ENCODE measurements at places on chromosomes 6 and 20.

- H3K27me3 ChIP-seq: no peaks in the 10 kb centered on the region
- DNase-seq: no peak
- H3K4me1 ChIP-seq: no peaks in the 10 kb centered on the region
- no peak overlapping the region for H3K27ac ChIP-seq
These were observed 579.8 kb upstream of the AGPAT4 start for GRCh38 chr6:161853657-161854056.

- DNase-seq: no peak
- H3K4me3 ChIP-seq: no peak overlapping the region
- no peak overlapping the region for H3K27ac ChIP-seq
- H3K27me3 ChIP-seq: no peaks in the 10 kb centered on the region
These were observed 104.7 kb downstream of the OPRM1 start for GRCh38 chr6:154143753-154144152.

DNA sequence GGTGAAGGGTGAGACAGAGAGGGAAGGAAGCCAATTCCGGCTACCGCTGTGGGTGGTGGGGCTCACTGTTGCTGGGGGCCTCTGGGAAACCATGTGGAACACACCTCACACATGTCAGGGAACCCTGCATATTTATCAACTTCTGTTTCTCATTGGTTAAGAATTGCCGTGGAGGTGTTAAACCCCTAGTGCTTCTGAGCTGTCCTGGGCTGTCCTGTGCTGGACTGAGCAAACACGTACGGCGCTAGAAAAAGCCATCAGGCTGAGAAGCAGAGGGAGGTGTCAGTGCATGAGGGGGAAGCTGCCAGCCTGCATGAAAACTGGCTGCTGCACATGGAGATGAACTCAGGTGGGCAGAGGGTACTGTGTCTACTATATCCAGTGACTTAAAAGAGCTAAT is 103.9 kb upstream of the JAG1 start:
- no peak for DNase-seq
- H3K4me1 ChIP-seq: no peaks in the 10 kb centered on the region
- no peak overlapping the region for H3K4me3 ChIP-seq
- no peak overlapping the region for H3K27ac ChIP-seq
- no peaks in the 10 kb centered on the region for H3K27me3 ChIP-seq
- H3K36me3 ChIP-seq: no peaks in the 10 kb centered on the region

DNA sequence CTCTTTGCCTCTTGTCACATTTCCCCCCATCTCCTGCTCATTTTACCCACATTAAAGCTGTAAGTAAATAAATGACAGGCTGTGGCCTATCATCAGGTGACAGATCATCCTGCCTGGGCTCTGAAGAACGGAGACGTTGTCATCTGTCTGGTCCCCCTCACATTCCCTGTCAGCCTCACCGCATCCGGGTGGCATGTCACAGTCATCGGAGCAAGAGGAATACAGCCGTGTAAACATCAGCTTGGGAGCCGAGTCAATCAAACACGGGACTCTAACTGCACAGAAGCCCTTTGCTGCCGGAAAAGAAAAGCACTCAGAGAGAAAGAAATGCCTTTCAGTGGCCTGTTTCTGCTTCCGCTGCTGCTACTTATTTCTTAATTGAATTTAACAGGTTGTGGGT is 371.9 kb upstream of the ID4 start:
- no peak overlapping the region for H3K4me3 ChIP-seq
- no peaks in the 10 kb centered on the region for H3K36me3 ChIP-seq
- no peak overlapping the region for H3K27ac ChIP-seq
- H3K27me3 ChIP-seq: no peaks in the 10 kb centered on the region
- no peak for DNase-seq
- no peaks in the 10 kb centered on the region for H3K4me1 ChIP-seq

DNA sequence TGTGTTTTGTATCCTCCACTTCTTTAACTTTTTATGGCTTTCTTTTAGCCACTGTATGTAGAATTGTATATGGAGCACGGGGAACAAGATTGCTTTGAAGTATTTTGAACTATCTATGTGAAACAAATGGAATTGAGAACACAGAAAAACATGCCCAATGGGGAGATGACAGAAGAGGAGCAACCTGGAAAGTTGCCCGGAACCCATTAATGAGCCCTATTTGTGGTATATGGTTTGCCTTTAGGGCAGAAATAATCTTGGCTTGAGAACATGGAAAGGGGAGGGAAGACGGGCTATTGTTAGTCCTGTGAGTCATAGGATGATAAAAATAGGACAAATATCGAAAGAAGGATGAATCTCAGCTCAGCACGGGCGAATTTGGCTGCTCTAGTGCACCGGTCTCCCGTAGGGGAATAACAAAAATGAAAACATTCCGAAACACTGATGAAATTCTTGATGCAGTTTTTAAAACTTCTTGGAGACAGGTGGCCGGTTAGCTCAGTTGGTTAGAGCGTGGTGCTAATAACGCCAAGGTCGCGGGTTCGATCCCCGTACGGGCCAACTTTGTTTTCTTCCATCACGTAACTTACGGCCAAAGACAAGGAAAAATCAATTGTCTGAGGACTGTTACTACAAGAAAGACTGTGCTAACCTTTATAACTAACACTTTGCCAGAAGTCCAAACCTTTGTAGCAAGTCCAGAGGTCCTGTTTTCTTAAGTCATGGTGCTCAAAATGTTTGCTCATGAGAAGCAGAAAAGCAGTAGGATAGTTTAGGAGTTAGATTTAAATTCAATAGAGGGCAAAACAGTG is 15.7 kb downstream of the HMGN4 start:
- peaks cover 5% of the 10 kb centered on the region for H3K4me1 ChIP-seq
- peak; percentile 69 for DNase-seq
- peak overlapping the region; percentile 74 for H3K27ac ChIP-seq
- H3K36me3 ChIP-seq: no peaks in the 10 kb centered on the region

DNA sequence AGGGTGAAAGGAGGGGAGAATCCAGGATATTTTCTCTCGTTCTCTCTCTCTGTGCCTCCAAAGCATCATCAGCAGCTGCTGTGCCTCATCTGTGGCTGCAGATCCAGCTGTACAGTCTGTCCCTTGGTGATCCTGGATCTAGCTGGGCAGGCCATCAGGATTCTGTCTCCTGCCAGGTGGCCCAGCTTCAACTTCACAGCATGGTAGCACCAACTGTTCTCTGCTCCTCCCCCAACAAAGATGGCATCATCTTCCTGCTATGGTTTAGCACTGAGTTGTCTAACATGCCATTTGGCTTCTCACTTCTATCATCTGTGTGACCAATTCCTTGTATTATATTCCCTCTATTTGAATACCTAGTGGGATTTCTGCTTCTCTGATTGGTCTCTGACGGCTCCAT is 28.6 kb upstream of the ARFGEF2 start:
- no peak for DNase-seq
- no peak overlapping the region for H3K4me3 ChIP-seq
- peaks cover 10% of the 10 kb centered on the region for H3K27me3 ChIP-seq
- H3K27ac ChIP-seq: no peak overlapping the region

DNA sequence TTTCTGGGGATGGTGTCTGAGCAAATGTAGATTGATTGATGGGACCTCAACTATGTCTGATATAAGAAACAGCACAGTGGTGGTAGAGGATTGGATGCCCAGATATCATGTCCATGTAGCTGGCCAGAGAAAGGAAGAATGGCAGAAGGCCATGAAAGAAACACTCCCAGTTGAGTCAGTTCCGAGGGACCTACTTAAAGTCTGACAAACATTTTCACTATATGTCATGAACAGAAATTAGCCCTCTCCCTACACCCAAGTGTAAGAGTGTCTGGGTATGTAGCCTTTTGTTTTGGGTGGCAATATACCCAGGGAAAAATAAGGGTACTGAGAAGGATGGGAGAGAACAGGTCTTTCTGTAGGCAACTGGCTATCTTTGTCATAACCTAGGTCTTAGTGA is 434.2 kb downstream of the BCKDHB start:
- no peaks in the 10 kb centered on the region for H3K27me3 ChIP-seq
- H3K27ac ChIP-seq: no peak overlapping the region
- no peak overlapping the region for H3K4me3 ChIP-seq
- no peak for DNase-seq

GRCh38 chr6:84392261-84392660 is 164.8 kb upstream of the CEP162 start:
- H3K4me1 ChIP-seq: no peaks in the 10 kb centered on the region
- H3K36me3 ChIP-seq: no peaks in the 10 kb centered on the region
- H3K27ac ChIP-seq: no peak overlapping the region

GRCh38 chr20:20083807-20084206 is 31.5 kb downstream of the CFAP61 start:
- H3K4me1 ChIP-seq: no peaks in the 10 kb centered on the region
- no peak overlapping the region for H3K27ac ChIP-seq
- no peak overlapping the region for H3K4me3 ChIP-seq
- H3K27me3 ChIP-seq: no peaks in the 10 kb centered on the region
- no peak for DNase-seq

GRCh38 chr6:29967379-29968010 is 25.2 kb downstream of the HLA-A start:
- H3K27me3 ChIP-seq: no peaks in the 10 kb centered on the region
- DNase-seq: peak; percentile 96
- peak overlapping the region; percentile 95 for H3K27ac ChIP-seq
- H3K4me3 ChIP-seq: peak overlapping the region; percentile 55
- peaks cover 5% of the 10 kb centered on the region for H3K36me3 ChIP-seq

DNA sequence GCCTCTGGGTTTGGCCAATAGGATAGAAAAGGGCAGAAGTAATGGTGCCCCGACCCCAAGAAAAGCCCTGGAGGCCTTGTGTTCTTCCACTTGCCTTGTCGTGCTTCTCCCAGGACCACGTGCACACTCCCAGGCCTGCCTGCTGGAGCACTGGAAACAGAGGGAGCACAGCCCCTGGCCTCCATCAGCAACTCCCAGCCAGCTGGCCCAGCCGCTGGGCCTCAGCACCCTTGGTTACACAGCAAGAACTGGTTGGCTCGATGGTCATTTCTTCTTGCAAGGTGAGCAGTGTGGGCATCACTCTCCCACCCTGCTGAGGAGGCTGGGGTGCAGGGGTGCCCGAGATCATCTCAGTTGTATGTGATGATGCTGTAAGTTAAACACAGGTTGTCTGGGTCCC is 69.2 kb upstream of the CST7 start:
- H3K36me3 ChIP-seq: no peaks in the 10 kb centered on the region
- no peak overlapping the region for H3K4me3 ChIP-seq
- no peaks in the 10 kb centered on the region for H3K27me3 ChIP-seq

DNA sequence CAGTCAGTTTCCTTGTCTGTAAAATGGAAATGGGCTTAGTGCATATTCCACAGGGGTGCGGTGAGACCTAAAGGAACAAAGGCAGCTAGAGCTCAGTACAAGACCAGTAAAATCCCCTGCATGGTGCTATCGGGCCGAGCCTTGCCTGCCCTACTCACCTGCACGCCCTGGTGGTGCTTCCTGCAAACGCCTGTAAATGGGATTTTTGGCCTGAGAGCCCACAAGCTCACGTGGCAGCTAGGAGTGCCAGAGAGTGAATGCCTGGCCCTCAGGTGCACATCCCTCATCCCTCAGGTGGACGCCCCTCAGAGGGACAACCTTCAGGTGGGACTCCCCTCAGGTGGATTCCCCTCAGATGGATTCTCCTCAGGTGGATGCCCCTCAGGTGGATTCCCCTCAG is 48.0 kb upstream of the VSX1 start:
- H3K27me3 ChIP-seq: no peaks in the 10 kb centered on the region
- no peaks in the 10 kb centered on the region for H3K36me3 ChIP-seq
- H3K4me1 ChIP-seq: no peaks in the 10 kb centered on the region
- no peak overlapping the region for H3K4me3 ChIP-seq
- H3K27ac ChIP-seq: no peak overlapping the region
- DNase-seq: no peak

DNA sequence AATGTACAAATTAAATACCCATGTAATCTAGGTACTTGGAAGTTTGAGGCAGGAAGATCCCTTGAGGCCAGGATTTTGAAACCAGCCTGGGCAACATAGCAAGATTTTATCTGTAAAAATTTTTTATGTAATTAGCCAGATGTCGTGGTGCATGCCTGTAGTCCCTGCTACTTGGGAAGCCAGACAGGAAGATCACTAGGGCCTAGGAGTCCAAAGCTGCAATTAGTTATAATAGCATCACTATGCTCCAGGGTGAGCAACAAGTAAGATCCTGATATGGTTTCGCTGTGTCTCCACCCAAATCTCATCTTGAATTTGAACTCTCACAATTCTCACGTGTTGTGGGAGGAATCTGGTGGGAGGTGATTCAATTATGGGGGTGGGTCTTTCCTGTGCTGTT is 535.8 kb downstream of the TENT5A start:
- H3K27me3 ChIP-seq: no peaks in the 10 kb centered on the region
- H3K27ac ChIP-seq: no peak overlapping the region
- no peaks in the 10 kb centered on the region for H3K4me1 ChIP-seq
- DNase-seq: no peak

DNA sequence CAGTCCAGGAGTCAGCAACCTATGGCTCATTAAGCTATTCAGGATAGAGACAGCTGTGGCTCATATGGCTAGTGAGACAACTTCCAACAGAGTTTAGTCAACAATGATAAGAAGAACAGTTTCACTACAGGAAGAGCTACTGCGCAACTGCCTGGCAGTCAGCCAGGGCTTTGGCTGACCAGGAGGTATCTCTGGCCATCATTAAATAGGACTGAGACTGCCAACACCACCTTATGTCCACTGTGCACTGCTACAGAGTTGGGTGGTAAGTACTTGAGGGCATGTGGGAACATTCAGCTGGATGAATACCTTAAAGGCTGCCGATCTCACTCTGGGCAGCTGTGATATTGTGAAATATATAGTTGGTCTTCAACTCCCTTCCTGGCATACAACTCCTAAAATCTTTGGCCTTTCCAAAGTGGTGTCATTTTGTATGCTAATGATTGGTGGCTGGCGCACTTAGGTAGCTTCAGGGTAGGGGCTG is 52.2 kb upstream of the FAM83C start:
- DNase-seq: peak; percentile 93
- peak overlapping the region; percentile 47 for H3K27ac ChIP-seq

DNA sequence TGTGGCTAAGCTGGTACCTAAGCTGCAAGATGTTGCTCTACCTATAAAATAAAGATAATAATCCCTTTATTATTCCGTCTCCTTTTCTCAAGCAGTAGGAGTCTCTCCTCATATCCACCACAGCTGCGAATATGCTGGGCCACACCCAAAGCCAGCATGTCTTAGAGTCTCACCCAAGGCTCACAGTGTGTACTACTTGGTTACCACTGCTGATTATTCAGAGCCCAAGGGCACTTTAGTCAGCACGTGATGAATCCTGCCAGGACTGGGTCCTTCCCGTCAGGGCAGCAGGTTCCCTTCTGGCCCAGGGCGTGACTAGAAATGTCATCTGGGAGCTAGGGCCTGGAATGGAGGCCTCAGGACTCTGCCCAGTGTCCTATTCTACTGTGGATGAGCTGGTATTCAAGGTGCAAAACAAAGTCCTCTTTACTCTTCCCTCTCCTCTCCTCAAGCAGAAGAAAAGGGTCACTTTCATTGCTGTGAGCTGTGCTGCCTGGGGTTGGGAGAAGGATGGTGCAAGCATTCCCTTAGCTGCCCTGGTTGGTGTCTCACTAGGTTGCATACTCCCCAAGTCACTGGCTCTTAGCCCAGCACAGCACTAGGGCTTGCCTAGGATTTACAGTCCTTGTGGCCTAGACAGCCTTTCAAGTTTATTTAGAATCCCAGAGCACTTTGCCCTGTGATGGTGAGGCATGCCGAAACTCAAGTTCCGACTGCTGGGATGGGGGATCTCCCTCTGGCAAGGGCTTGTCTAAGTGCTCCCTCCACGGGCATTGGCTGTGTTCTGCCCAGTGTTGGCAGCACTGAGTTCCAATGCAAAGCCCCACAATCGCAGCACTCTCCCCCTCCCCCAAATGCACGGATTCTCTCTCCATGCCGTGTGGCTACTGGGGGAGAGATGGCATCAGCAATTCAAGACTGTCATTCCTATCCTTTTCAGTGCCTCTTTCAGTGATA is 320.2 kb downstream of the BTBD9 start:
- no peak for DNase-seq
- peaks cover 16% of the 10 kb centered on the region for H3K27me3 ChIP-seq
- H3K36me3 ChIP-seq: no peaks in the 10 kb centered on the region
- no peak overlapping the region for H3K27ac ChIP-seq
